ENCODE measurements at places on chromosomes 12 and 14. TPM values are rescaled to one million over a fixed set of nuclear protein-coding genes. Genes with fewer than 3 reads are reported as not detected.

GRCh38 chr14:99644723-99645544, at the start of gene HHIPL1:
Gene HHIPL1 (plus strand): TSS chr14:99645129. CDS start chr14:99645208, 79 bp downstream.
- DNase-seq, result no peak

GRCh38 chr12:96327889-96328288, 72.3 kb downstream of the CDK17 start:
- no peak for DNase-seq

DNA sequence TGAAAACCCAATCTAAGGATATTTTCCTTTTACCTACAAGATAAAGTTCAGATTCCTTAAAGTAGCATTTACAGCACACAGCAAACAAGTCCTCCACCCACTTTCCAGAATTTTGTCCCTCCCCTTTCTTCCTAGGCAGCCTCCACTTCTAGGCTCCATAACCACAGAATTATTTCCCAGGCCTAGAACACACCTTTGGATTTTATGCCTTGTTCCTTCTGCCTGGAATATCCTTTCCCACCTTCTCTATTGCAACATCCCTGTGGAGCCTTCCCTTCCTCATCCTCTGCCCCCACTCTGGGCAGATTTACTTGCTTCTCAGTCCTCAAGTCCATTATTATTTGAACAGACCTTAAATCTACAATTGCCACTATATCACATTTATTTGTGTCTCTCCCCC, 2.1 kb upstream of the TSPAN8 start:
- DNase-seq, result no peak

- no peak for DNase-seq
Observed at GRCh38 chr12:20567413-20567812, 127.7 kb upstream of the SLCO1C1 start.

GRCh38 chr14:77004711-77005460, 23.6 kb downstream of the IRF2BPL start:
- no peak for DNase-seq

DNA sequence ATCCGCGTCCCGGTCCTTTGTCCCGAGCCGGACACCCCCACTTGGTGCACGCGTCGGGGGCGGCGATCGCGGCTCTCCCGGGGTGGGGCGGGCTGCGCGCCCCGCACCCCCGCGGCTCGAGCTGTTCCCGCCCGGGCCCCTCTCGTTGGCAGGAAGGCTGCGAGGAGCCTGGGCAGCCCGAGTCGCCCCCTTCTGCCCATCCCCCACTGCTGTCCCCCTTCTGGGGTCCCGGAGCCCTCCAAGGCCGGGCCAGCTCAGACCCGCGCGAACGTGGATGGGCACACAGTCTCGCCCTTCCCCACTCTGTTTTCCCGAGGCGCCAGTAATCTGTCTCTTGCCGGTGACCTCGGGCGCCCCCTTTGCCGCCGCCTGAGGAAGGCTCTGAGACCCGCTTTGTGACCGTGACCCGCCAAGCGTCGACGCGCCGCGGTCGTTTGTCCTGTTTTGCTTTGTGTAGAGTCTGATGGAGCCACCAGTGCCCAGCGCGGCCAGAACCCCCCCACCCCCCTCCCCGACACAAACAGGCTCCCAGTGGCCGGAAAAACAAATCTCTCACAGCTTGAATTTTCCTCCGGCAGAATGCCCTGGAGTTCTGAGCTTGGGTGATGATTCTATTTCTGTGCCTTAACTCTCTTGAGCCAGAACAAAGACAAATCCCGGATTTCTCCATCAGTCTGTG, 610 bp downstream of the C14orf132 start:
- DNase-seq, result peak; percentile 38

GRCh38 chr12:104410786-104411185, 46.0 kb upstream of the CHST11 start:
- DNase-seq, result no peak

ENDOU gene
- total RNA-seq, result 0.44 TPM

KRT74 gene
- total RNA-seq, result not detected
